NAMALWA (cell line): ENCODE measurements at places on chromosomes 16 and 17.

DNA sequence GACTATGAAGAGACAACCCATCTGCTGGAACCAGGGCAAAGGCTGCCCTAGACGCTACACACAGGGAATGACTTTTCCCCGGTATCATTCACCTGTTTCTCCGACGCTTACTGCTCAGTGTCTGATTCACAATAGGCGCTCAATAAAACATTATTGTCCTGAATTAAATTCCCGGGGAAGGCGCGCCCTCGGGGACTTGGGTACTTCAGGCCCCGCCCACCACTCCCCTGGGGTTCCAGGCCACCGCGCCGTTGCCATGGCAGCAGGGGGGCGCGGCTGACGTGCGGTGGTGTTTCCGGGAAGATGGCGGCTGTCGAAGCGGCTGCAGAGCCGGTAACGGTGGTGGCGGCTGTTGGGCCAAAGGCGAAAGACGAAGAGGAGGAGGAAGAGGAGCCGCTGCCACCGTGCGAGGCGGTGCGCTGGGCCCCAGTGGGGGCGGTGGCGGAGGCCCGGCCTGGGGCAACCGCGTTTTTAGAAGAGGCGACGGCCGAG is at the start of gene RUNDC1:
Gene RUNDC1 (plus strand): TSS at position 292 of the 492 bp plus-strand sequence. CDS start 12 bp downstream, at position 304.
- peak; percentile 92 for DNase-seq

DNA sequence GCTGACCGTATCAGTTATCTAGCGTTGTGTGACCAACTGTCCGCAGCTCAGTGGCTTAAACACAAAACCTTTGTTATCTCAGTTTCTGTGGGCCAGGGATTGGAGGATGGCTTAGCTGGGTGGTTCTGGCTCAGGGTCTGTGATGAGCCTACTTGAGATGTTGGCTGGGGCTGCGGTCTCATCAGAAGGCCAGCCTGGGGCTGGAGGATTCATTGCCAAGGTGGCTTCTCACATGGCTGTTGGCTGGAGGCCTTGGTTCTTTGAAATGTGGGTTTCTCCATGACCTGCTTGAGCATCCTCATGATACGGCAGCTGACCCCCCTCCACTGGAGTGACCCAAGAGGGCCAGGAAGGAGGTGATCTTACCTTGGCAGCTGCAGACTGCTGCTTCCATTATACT is 16.7 kb downstream of the GSE1 start:
- no peak for DNase-seq

- DNase-seq: no peak
These were observed 5.0 kb downstream of the PIK3R5 start for GRCh38 chr17:8960325-8961140.

- no peak for DNase-seq
These were observed 71.4 kb downstream of the MARF1 start for GRCh38 chr16:15571557-15571956.
